Activated T-cell treated with anti-CD3 and anti-CD28 coated beads for 4 hours (primary cell): ENCODE measurements at places on chromosomes 3 and 15.

DNA sequence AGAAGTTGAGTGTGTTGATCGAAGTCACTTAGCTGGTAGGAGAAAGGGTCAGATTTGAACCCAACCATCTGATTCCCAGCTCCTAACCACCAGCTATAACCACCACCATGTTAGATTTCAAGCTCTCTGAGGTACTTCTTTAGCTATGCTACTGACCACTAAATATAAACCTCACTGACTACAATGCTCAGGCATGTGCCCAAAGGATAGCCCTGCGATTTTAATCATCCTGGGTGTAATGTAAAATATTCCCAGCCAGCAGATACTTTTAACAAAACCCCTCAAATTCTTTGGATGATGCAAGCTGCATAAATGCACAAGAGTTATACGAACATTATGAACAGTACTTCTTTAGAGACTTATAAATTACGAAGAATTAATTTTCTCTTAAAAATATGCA is 115.2 kb upstream of the TSC22D2 start:
- no peak for DNase-seq

DNA sequence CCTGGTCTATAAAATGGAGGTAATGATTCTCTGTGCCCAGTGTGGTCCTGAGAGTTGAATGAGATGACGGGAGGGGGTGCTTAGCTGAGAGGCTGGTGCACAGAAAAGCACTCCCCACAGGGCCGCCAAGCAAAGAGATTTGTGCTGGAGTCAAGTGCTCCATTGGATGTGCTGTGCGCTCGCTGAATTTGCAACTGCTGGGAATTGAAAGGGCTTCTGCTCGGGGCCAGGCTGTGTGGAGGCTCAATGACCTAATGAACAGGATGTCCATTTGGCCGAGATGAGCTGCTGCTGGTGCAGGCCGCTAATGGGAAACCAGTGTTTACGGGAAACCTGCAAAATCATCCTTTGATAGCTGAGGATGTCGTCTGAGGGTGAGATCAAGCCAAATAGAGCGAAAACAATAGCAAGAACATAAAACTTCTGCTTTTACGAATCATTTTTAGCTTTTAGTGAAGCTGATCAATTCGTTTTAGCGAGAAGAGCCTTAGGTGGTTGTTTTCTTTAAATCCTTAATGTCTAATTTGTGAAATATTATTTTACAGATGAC is 211.7 kb downstream of the GABRG3 start:
- no peak for DNase-seq

DNA sequence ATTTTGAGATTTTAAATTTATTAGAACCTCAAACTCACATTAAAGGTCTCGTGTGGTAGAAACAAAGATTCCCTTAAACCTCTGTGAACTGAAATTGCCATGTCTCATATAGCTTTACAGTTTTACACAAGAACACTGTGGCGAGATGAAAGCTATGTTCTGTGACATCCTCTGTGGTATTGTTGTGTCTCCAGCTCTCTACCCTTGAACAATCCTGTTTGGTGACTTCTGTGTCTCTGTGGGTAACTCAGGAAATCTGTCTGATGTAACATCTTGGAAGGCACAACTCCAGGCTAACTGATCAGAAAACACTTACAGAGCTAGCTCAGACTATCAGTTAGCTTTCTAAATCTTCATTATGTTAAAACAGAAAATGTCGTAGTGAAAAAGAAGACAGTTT is 318.8 kb upstream of the GBE1 start:
- DNase-seq = no peak

- DNase-seq = no peak
Observed at GRCh38 chr3:39429466-39429865, 22.9 kb downstream of the RPSA start.

DNA sequence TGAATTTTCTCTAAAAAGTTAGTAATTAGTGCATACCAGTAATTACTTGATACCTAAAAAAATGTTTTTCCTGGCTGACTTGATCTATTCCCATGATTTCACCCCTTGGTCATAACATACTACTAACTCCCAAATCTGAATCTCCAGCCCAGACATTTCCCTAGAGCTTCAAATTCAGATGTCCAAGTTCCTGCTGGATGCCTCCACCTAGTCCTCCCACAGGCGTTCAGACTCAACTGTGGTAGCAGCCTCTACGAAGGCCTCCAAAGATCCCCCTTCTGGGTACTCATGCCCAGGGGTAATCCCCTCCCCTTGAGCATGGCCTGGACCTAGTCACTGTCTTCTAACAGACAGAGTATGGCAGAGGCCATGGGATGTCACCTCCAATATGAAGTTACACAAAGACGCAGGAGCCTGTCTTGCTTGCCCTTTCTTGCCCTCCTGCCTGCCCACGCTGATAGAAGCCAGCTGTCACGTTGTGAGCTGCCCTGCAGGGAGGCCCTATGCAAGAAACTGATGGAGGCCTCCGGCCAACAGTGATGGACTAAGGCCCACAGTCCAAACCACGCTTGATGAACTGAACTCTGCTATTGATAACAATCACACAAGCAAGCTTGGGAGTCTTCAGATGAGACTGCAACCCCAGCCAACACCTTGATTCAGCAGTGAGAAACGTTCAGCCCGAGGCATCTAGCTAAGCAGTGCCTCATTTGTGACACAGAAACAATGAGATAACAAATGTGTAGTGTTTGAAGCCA is 8.6 kb upstream of the FBN1 start:
- no peak for DNase-seq

- no peak for DNase-seq
Observed at GRCh38 chr3:159760046-159760445, 228.6 kb upstream of the IL12A start.

GRCh38 chr3:105611304-105612192 is 244.8 kb downstream of the ALCAM start:
- DNase-seq = no peak

GRCh38 chr15:89195836-89196235 is 25.5 kb downstream of the RLBP1 start:
- no peak for DNase-seq
